Activated CD4-positive, alpha-beta T cell treated with anti-CD3 and anti-CD28 coated beads for 36 hours (primary cell): ENCODE measurements at places on chromosomes 3 and 15. TPM values are rescaled to one million over a fixed set of nuclear protein-coding genes. Genes with fewer than 3 reads are reported as not detected.

Gene IL5RA
- 0.28 TPM for total RNA-seq

Gene C15orf62
- 0.80 TPM for total RNA-seq

Gene SNRPN
- total RNA-seq = 62.2 TPM

Gene DPPA2
- not detected for total RNA-seq

Gene SLC28A1
- total RNA-seq = not detected

Gene SEMA3B
- 1.6 TPM for total RNA-seq

Gene ALAS1
- total RNA-seq = 68.7 TPM

Gene CEMIP
- total RNA-seq = 0.04 TPM

Gene NR1I2
- total RNA-seq = 0.40 TPM

Gene FRMD4B
- total RNA-seq = 8.3 TPM

Gene CA12
- 0.32 TPM for total RNA-seq

Gene CLDN16
- total RNA-seq = not detected

Gene SAXO2
- total RNA-seq = 4.4 TPM

Gene FBN1
- 0.56 TPM for total RNA-seq

Gene PTPRG
- 0.33 TPM for total RNA-seq

Gene EOMES
- total RNA-seq = 0.25 TPM

Gene CHRFAM7A
- not detected for total RNA-seq

Gene FETUB
- not detected for total RNA-seq

Gene CAPN3
- total RNA-seq = 2.7 TPM

Gene ENTPD3
- not detected for total RNA-seq

Gene CTXN2
- not detected for total RNA-seq

Gene MYLK
- 0.07 TPM for total RNA-seq

Gene GCNT3
- total RNA-seq = not detected

Gene SPATA12
- total RNA-seq = not detected

Gene TM4SF1
- not detected for total RNA-seq

Gene CD86
- 0.09 TPM for total RNA-seq

Gene EPHB3
- not detected for total RNA-seq

Gene KCNH8
- total RNA-seq = 0.05 TPM

Gene C3orf85
- total RNA-seq = not detected

Gene FRG2C
- not detected for total RNA-seq

Gene MYO5A
- total RNA-seq = 22.5 TPM

Gene CPLX3
- total RNA-seq = not detected

Gene RTP3
- total RNA-seq = not detected

Gene USP4
- total RNA-seq = 69.3 TPM

Gene LSAMP
- not detected for total RNA-seq
